IMR-90 (cell line): ENCODE measurements at places on chromosomes 7 and 10. TPM values are rescaled to one million over a fixed set of nuclear protein-coding genes. Genes with fewer than 3 reads are reported as not detected.

AUTS2 gene
- total RNA-seq: 0.90 and 1.4 TPM in 2 replicates

PON1 gene
- total RNA-seq: not detected in 2 replicates

VWDE gene
- 0.18 and 0.28 TPM in 2 replicates for total RNA-seq

UROS gene
- total RNA-seq: 56.5 and 63.6 TPM in 2 replicates

TIAL1 gene
- total RNA-seq: 28.0 and 44.2 TPM in 2 replicates

CALHM1 gene
- not detected in 2 replicates for total RNA-seq

ASAH2 gene
- 0.18 and 1.1 TPM in 2 replicates for total RNA-seq

CFAP43 gene
- total RNA-seq: under 0.01 TPM in 1 of 2 replicates, not detected in the other

CTAGE6 gene
- total RNA-seq: under 0.01 and 0.18 TPM in 2 replicates

HIPK2 gene
- total RNA-seq: 21.7 and 22.0 TPM in 2 replicates

TRIM50 gene
- not detected in 2 replicates for total RNA-seq

SHH gene
- total RNA-seq: under 0.01 TPM in 1 of 2 replicates, not detected in the other

TEX47 gene
- not detected in 2 replicates for total RNA-seq

PNLIPRP3 gene
- total RNA-seq: not detected in 2 replicates

PVRIG gene
- total RNA-seq: not detected in 2 replicates

LLCFC1 gene
- total RNA-seq: not detected in 2 replicates

CPA4 gene
- total RNA-seq: 365 and 382 TPM in 2 replicates

AKR1E2 gene
- 2.2 and 3.4 TPM in 2 replicates for total RNA-seq

- peak; percentile 4 for DNase-seq
Measured at GRCh38 chr7:81488210-81488609, 281.6 kb downstream of the HGF start.

DNA sequence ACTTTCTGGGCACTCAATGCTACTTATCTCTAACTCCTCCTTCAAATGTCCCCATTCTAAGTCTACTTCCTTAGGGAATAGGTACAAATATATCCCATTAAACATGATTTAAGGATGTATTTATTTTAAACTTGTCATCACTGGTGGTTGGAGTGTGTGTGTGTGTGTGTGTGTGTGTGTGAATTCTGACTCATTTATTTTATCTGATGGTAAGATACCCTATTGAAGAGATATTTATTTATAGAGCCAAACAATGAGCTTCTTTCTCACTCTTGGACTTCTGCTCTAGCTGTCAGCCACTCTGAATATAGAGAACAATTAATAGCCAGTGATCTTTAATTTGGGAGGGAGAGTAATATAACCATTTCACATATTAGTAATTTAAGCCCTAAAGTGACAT lies 17.8 kb upstream of the MAGI2 start:
- DNase-seq: no peak

- DNase-seq: no peak
Measured at GRCh38 chr10:83184641-83185040, 954.7 kb upstream of the GHITM start.

- no peak for DNase-seq
Measured at GRCh38 chr7:46006212-46006611, 85.1 kb upstream of the IGFBP3 start.

DNA sequence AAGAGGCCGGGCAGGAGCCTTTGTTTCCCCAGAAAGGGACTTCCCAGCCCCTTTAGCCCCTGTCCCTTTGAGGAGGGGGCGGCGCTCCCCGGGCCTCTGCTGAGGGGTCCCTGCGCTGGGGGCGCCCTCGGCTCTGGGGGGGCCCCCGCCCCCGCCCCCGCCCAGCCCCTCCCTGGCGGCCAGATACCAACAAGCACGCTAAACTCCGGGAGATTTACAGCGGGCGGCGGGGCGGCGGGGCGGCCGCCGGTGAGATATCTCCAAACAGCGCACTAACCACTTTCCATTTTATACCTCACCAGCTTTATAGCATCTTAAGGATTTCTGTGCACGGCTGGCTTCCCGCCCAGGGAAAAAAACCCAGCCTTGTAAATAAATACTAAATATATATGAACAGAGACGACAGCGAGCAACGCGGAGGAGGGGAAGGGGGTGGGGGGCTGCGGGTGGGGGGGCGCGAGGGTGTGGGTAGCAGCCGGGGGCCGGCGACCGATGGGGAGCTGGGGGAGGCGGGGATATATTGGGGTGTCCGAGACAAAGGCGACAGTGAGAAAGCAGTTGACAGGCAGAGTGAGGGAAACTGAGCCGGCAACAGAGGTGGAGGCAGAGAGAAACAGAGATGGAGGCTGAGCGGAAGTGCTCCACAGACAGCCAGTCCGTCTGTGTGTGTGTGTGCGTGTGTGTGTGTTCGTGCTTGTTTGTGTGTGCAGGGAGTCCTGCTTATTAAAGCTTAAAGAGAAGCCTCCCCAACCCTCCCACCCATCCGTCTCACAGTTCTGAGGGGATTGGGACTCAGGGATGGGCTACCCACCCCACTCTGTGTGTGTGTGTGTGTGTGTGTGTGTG lies 85.8 kb downstream of the HIF1AN start:
- DNase-seq: peak; percentile 7

GRCh38 chr10:80290474-80291220 lies 1.2 kb upstream of the MAT1A start:
- DNase-seq: no peak

- no peak for DNase-seq
Measured at GRCh38 chr10:13335881-13336280, 12.2 kb downstream of the SEPHS1 start.

- no peak for DNase-seq
Measured at GRCh38 chr7:157409149-157409752, 72.4 kb downstream of the DNAJB6 start.

DNA sequence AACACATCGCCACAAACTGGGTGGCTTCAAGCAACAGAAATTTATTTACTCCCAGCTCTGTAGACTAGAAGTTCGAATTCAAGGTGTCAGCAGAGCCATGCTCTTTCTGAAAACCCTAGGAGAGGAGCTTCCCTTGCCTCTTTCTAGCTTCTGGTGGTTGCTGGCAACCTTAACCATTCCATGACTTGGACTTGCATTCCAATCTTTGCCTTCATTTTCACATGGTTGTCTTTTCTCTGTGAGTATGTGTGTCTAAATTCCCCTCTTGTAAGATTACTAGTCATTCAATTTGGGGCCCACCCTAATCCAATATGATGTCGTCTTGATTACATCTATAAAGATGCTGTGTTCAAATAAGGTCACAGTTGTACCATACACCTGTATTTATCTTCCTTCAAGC lies 65.9 kb upstream of the PRKG1 start:
- no peak for DNase-seq

GRCh38 chr7:12638851-12639456 lies 48.5 kb upstream of the ARL4A start:
- DNase-seq: peak; percentile 54

DNA sequence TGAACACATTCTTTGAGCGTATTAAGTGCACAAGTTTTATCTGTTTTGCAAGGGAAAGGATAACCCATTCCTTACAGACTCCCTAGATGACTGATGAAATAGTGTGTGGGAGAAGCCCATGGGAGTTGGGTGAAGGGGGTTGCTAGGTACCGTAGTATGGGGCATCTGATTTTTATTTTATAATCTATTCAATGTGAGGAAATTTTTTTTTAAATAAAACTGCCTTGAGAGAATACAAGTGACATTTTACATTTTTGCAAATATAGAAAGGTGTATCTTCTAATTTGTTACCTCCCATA lies 1.4 kb downstream of the BTAF1 start:
- no peak for DNase-seq

GRCh38 chr7:7535691-7536090 lies at the start of gene COL28A1:
Gene COL28A1, minus strand, starts transcription at chr7:7535873. Its CDS starts 2,998 bp downstream, at chr7:7532875.
- DNase-seq: no peak

- no peak for DNase-seq
Measured at GRCh38 chr10:14843327-14843988, 5.4 kb downstream of the HSPA14 start.

- DNase-seq: no peak
Measured at GRCh38 chr10:72611783-72612182, 14.1 kb downstream of the MICU1 start.

DNA sequence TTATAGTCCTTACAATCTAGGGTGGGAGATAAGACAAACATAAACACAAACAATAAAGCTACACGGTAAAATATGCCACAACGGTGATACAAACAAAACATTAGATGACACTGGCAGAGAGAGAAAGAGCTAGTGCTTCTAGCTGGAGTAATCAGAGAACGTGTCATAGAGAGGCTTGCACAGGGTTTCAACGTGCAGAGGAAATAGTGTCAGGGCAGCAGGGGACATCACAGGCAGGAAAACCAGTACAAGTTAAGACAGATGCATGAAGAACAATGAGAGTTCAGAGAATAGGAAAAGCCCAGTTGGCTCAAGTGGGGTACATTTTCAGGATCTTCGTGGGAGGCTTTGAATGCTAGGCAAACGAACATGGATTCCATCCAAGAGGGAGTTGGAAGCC lies 91.4 kb downstream of the ZNF438 start:
- no peak for DNase-seq

GRCh38 chr10:91006752-91007346 lies 86.0 kb upstream of the ANKRD1 start:
- DNase-seq: no peak

- DNase-seq: peak; percentile 57
Measured at GRCh38 chr7:143458263-143458662, 15.0 kb downstream of the TAS2R60 start.

- DNase-seq: peak; percentile 55
Measured at GRCh38 chr10:15346440-15347141, 24.5 kb downstream of the FAM171A1 start.

DNA sequence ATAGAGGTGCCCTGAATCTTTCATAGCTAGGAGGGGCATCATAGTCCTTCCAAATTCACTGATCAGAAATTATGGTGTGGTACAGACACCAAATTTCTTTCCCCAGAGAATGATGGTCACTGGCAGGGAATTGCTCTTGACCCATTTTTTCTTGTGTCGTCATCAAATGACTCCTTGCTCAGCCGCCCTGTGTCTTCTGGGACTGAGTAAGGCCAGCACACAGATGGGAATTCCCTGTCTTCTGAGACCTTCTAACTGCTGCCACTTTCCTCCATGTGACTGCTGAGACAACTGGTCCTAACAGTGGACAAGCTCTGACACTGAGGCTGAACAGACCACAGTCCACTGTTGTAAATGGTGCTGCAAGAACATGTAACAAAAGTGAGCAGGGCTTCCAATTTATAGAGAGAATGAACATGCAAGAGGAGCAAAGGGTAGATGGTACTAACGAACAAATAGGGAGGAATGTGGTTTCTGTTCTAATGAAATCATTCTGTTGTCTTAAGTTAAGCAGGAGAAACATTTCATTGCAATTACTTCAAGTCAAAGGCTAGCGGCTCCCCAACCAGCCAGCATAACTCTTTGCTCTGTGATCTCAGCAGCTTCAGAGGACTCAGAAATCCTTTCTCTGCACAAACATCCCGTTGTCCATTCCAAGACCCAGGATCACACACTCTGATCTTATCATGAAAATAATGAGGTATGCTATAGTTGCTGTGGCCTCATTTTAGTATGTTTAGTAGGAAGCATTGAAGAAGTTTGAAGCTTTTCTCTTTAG lies 235.9 kb upstream of the PRSS1 start:
- DNase-seq: no peak

DNA sequence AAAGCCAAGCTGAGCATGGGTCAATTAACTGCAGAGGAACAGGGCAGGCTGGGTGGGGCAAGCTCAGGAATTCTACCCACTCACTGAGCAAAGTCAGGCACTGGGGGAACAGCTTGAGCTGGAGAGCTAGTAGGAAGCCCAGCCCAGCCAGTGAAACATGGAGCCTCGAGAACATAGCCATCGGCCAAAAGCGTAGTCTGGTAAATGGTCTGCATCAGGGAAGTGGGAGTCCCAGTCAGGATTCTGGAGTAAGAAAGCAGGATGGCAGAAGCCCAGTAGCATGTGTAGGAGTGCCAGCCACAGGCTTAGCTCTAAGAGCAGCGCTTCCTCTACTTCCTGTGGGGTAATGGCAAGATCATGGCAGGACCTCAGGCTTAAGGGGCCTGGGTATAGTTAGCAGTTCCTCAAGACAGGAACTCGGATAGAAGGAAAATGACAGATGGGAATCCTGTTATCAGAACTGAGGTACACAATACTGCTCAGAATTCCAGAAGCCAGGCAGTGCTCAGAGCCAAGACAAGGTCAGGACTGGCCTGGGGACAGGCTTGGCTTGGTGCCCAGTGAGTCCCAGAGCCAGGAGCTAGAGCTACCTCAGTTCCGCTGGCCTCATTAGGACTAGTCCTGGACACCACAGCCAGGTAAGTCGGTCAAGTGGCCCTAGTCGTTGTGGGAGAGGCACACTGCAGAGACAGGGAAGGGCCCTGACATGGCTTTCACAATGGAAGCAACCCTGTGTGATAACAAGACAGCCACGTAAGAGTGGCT lies 65.4 kb upstream of the MXI1 start:
- DNase-seq: no peak

DNA sequence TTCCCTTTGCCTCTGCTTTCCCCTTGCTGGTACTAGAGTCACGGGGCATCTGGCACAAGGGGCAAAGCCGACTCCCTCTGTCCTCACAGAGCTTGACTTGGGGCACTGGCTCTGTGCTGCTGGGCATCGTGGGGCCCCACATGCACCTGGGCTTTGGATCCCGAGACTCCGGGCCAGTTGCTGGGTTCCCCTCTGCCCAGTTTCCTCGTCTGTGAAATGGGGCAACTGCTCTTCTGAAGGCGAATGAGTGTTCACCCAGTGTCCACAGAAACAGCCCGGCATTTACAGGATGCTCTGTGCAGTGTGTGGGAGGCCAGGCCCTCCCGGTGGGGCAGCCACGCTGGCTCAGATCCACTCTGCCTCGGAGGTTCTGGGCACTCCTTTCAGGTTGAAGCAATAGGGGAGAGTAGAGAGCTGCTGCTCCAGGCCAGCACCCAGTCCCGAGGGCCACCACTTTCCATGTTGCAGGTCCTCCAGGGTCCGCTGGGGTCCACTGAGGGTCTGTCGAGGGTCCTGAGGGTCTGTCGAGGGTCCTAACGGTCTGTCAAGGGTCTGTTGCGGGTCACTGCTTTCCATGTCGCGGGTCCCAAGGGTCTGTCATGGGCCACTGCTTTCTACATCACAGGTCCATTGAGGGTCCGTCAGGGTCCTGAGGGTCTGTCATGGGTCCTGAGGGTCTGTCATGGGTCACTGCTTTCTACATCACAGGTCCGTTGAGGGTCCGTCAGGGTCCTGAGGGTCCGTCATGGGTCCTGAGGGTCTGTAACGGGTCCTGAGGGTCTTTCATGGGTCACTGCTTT lies 103.6 kb downstream of the VIPR2 start:
- no peak for DNase-seq

- peak; percentile 13 for DNase-seq
Measured at GRCh38 chr7:93442478-93443224, 131.9 kb downstream of the CALCR start.

DNA sequence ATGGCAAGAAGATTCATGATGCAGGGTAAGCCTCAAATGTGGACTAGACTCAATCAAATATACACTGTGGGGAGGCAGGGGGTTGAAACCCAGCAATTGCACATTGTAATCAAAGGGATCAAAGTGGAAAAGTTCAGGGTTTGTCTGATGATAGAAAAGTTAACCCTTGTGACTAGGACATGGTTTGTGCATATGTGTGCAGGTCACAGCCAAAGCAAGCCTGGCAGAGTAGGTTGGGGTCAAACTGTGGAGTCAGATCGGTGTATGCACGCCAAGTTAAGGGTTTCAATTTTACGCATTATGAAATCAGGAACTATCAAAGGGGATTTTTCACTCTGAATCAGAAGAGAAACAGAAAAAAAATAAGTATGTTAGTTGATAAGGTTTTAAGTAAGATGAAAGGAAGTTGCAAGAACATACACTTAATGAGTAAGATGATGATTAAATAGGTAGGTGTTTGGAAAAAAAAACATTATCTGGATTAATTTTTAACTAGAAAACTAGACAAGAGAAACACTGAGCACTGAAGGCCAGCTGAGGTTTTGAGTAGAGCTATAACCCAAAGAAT lies 188.3 kb downstream of the DGKB start:
- DNase-seq: no peak
